ENCODE measurements at places on chromosomes 11 and 22.

- no peak for DNase-seq
Measured at GRCh38 chr11:8047382-8047781, 33.6 kb upstream of the TUB start.

GRCh38 chr11:97157221-97157740 lies 767.5 kb downstream of the JRKL start:
- DNase-seq = no peak

DNA sequence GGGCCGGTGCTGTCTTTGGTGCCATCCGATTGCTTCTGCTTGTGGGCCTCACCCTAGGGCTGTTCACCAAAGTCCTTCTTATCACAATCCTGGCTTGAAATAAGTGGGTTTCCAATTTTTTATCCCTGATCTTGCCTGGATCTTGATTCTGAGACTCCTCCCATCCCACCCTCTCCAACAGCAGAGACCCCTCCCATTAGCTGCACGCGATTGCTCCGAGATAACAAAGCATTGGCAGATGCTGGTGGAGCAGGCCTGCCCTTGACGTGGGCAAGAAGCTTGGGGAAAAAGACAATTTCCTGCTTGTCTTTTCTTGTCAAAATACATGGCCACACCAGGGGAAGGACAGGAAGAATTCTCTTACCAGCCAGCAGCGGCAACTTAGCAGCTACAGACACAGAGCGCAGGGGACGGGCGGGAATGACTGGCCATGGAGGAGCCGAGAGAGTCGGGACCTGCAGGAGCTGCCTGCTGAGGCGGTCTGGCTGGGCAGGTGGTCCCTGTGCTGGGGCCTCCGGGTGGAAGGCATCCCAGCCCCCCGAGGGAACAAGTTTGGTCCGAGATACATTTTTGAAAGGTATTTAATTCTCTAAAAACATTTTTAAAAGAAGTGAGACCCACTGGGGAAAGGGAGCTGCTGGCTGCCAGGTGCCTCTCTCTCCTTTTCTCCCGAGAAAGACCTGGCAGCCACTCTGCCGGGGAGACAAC lies 9.7 kb upstream of the BID start:
- no peak for DNase-seq

DNA sequence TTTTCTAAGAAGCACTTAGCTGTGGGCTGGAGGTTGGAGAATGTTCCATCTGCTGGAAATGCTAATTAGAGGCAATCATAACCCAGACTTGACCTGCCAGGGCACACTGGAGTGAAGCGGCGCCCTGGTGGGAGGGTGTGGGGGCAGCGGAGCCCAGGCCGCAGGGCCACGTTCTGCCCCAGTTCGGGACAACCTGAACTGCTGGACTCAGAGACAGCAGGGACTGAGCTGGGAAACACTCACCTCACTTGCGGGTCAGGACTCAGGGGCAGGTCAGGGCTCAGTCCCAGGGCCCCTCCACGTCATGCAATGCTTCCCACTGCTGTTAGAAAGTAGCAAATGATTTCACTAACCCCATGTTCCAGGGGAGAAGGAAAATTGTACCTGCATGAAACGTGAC lies 316.4 kb downstream of the NTM start:
- DNase-seq = no peak

DNA sequence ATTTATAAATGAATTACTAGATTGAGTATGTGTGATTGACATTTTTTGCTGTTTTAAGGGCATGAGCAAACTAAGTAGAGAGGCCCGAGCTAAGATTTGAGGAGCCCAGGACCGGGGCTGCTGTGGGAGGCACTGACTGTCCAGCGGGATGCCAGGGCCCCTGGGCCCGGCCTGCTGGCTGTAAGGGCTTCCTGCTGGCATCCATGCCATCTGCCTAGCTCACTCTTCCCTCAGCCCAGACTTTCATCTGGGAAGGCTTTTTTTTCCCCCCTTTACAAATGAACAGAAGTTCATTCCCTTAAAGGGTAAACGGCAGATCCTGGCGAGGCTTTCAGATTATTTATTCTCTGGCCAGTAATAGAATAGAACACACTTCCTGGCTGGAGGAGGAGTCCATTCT lies 16.0 kb upstream of the TP53I11 start:
- DNase-seq = no peak

- DNase-seq = no peak
Measured at GRCh38 chr11:116603728-116604323, 169.0 kb downstream of the BUD13 start.

GRCh38 chr11:128713595-128713994 lies 19.7 kb downstream of the FLI1 start:
- no peak for DNase-seq

- DNase-seq = no peak
Measured at GRCh38 chr11:121482231-121483129, 29.7 kb upstream of the SORL1-AS1 start.

- no peak for DNase-seq
Measured at GRCh38 chr11:35215945-35216344, 77.0 kb downstream of the CD44 start.

DNA sequence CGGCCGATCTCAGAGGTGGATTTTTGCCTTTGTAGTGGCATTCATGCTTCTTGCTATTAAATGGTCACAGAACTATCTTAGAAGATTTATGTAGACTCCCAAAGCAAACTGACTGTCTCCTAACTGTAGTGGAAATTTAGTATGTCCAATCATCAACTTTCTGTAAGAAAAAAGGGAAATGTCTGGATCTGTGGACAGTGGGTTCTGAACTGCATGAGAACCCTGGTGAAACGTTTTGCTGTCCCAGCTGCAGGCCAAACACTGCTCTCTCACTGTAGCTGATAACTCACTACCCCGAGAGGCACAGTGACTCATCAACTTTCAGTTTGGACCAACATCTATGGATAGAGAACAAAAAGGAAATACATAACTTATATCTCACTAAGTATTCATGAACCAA lies 387.1 kb downstream of the SOX6 start:
- DNase-seq = peak; percentile 45

DNA sequence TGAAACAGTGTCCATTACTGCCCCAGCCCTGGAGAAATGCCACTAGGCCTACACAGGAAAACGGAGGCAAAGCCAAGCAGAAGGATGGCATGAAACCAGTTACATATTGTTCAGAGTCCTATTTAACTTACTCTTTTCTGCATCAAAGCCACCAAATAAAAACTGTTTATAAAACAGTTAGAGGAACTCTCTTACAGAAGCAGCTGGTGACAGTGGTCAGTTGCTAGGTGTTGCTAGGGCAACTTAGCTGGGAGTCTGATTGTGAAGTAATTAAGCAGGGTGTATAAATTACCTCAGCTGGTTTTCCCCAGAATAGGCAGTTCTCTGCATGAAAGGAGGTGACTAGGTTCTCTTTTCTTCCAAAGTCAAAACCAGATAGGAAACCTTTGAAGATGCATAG lies 115.6 kb upstream of the ZBED5 start:
- DNase-seq = no peak

DNA sequence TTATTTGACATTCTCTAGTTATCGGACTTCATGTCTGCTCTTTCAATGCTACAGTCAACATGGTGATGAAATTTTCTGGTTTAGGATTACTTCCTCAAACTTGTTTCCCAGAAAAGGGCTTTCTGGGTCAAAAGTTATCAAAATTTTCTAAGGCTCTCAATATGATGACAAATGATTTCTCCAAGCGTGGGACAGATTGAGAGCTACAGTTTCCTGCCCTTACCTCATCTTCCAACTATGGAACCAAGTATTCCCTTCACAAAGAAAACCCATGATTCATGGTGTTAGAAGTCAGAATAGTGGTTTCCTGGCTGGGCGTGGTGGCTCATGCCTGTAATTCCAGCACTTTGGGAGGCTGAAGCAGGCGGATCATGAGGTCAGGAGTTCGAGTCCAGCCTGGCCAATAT lies 17.8 kb downstream of the MYO18B start:
- no peak for DNase-seq

GRCh38 chr11:123384116-123384515 lies 46.0 kb upstream of the GRAMD1B start:
- no peak for DNase-seq

DNA sequence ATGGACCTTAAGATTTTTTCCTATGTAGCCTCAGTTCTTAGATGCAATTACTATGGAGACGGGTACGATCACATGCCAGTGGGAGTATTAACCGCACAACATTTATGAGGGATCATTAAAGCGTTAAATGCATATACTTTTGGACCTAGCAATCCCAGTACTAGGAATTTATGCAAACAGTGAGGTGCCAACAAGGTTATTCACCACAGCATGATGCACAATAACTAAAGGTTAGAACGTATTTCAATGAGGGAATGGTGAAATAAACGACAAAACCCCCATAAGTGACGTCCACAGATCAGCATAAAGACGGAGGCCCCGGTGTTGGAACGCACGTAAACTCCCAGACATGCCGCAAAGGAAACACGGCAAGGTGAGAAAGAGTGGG lies 539 bp downstream of the SIRT3 start:
- DNase-seq = no peak

DNA sequence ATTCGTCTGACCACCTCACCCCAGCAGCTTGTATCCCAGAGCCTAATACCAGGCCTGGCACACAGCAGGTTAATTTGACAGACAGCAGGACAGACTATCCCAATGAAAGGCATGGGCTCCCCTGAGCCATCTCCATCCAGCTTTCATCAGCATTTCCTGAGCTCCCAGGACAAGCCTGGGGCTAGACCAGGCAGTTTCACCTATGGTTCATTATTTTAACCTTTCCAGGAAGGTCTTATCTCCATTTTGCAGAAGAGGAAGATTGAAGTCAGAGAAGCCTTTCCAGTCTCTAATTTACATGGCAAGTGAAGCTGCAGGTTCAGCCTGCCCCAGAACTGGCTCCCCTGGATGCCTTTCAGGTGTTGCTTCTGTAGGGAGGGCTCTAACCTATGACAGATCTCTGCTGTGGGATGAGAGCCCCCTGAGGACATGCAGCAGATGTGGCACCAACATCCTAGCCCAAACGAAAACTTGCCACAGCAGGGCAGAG lies 17.0 kb downstream of the ARRB1 start:
- no peak for DNase-seq

DNA sequence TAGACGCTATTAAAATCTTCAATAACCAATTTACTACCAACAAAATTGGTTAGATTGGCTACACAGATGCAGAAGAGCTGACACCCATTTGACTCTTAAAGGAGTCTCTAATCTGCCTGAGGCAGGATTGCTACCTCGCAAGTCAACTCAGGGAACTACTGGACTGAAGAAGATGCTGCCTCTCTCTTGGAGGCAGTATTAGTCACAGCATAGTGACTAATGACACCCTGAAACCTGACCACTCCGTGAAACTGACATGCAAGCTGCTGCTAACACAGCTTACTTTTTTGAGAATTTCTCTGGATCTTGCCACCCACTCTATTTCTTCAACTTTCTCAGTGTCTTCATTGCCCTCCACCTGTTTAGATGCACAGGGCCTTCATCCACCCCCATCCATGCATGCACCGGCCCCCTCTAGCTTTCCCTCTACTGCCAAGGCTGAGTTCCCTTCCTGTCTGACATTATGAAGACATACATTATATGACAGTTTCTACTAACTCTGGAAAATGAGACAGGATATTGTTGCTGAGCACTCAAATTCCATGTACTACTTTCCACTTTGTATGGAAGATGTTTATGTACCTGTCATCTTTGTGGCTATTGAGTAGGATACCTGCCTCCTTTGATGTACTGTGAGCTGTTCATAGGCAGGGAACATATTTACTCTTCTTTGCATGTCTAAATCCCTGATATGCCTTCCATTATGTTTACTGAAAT lies 183.2 kb downstream of the MSANTD4 start:
- DNase-seq = no peak

- no peak for DNase-seq
Measured at GRCh38 chr11:24253237-24253760, 243.6 kb upstream of the LUZP2 start.

DNA sequence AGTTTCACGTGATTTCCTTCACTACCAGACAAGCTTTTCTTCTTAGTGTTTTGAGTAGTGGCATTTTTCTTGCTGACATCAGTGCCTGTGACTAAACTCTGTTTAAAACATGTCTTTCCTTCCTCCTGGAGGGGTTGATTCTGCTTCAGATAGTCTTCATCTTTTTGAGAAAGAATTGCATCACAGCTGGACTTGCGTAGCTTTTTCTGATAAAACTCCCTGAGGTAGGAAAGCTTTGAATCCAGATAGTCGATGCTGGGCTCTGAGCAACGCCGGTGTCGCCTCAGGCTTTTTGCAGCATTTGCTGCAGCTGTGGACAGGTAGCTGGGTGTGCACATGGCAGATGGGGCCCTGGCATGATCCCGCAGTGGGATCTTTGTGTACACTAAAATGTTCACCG lies 131.7 kb downstream of the ARHGAP20 start:
- DNase-seq = no peak

GRCh38 chr22:28148816-28149465 lies 229.9 kb upstream of the PITPNB start:
- no peak for DNase-seq

- DNase-seq = no peak
Measured at GRCh38 chr11:104582431-104582830, 315.8 kb downstream of the CASP12 start.

DNA sequence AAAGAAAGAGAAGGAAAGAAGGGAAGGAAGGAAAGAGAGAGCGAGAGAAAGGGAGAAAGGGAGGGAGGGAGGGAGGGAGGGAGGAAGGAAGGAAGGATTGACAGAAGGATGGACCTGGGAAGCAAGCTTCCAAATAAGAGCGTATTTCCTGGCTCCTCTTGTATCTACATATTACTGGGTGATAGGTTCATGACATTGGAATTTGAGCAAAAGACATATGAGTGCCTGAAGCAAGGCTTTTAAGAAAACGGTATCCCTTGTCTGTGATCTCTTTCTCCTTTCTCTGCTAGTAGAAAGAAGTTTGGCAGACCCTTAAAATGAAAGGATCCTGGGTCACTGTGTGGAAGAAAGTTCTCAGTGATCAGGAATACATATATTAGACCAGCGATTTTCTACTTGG lies 932.2 kb upstream of the CCDC90B start:
- no peak for DNase-seq

- no peak for DNase-seq
Measured at GRCh38 chr22:22704156-22704946, 59.9 kb downstream of the GGTLC2 start.

DNA sequence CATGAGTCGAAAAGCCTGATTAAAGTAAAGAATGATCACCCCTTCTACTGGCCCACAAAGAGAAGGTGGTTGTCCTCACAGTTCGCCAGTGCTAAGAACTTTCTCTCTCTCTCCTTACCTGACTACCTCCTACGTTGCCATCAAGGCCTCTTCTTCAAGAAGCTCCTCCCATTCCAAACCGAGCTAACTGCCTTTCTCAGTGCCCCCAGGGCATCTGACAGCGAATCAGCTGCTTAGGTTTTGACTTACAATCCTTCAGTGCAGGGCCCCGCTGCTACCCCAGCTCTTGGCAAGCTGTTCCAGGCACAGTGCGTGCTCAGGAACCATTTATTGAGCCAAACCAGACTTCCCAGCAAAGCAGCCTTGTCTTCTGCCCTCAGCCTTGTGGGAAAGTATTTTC lies 5.8 kb downstream of the VSTM5 start:
- no peak for DNase-seq

DNA sequence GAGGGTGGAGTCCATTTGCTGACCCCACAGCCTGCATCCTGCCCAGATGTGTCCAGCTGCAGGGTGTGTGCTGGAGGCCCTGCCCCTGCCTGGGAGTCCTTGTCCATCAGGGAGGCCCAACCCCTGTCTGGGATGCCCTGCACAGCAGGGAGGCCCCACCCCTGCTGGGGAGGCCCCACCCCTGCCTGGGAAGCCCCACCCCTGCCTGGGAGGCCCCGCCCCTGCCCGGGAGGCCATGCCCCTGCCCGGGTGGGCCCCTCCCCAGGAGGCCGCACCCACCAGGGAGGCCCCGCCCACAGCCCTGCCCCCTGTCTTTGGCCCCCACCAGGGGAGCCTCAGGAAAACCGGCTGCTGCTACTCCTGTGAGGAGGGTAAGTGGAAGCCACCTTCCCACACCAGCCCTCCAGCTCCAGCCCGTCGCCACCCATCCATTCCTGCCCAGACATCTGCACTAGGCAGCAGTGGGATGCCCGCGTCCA lies 37.2 kb downstream of the MUC5B start:
- no peak for DNase-seq

Measured in smooth muscle cell of the brain vasculature (primary cell).